Stimulated activated CD8-positive, alpha-beta memory T cell treated with anti-CD3 and anti-CD28 coated beads, Interleukin-7, amount 100 ng/mL, for 48 hours (primary cell): ENCODE measurements at places on chromosomes 12 and 14.

DNA sequence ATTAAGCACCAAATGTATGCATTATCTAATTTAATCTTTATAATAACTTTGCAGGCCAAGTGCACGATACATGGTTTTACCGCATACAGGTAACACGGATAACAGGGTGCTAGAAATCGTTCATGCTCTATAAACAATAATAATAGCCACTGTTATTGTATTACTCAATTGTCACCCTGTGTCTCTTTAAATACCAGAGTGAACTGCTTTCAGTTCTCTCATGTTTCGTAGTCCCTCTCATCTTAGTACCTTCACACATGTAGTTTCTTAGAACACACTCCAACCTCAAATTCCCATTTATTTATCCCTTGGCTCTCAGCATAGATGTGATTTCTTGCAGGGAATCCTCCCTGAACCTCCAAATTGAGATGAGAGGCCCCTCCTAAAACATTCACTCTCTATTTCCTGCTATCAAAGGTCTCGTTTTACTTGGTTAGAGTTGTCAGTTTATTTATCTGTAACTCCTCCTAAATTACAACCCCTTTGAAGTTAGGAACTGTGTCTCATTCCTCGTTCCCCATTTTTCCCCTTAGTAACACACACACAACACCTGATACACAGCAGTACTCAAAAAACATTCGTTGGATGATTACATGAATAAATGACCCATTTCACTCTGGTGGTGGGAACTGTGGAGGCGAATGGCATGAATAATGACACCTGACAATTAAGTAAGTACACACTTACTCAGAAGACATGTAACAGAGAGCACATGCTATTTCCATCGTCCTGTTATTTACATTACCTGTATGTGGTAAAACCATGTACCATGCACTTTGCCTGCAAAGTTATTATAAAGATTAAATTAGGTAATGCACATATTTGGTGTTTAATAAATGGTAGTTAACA lies 134.6 kb downstream of the BTG1 start:
- no peak for DNase-seq

DNA sequence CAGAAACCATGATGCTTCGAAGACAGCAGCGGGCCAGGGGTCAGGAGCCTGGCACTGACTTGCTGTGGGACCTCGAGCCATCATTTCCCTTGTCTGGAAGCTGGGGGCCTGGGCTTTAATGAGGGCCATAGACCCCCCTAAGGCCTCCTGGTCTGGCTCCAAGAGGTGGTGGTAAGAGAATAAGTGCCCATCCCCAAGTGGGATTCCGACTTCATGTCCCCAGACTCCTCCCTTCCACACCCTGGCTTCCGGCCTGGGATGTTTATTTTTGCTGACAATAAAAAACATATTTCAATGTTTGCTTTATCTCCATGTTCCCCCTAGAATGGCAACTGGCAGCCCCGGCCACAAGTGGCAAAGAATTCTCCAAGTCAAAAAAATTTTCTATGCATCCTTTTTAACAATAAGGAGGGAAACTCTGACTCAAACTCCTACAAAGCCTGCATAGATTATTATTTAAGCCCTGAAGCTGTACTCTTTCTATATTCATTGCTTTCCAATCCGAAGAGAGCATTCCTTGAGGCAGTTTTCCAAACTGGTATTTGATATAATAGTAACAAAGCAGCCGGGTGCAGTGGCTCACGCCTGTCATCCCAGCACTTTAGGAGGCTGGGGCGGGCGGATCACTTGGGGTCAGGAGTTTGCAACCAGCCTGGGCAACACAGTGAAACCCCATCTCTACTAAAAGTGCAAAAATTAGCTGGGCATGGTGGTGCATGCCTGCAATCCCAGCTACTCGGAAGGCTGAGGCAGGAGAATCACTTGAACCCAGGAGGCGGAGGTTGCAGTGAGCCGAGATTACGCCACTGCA lies 84.0 kb downstream of the ITPK1 start:
- DNase-seq: no peak

DNA sequence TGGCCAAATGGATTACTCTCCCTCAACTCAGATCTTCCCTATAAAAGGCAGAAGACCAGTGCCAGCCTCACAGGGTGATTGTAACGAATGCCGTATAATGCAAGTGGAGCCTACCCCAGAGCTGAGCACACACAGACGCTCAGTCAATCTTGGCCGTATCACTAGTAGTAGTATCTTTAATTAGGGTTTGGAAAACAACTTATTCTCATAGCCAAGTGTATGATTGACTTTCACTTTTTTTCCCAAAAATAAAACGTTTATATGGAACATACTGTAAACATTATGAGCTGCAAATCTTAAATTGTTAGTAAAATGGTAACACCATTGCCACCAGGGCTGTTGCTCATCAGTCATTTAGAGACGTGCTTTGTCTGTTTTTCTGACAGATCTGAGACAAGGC lies 30.4 kb downstream of the PLEKHG7 start:
- no peak for DNase-seq

DNA sequence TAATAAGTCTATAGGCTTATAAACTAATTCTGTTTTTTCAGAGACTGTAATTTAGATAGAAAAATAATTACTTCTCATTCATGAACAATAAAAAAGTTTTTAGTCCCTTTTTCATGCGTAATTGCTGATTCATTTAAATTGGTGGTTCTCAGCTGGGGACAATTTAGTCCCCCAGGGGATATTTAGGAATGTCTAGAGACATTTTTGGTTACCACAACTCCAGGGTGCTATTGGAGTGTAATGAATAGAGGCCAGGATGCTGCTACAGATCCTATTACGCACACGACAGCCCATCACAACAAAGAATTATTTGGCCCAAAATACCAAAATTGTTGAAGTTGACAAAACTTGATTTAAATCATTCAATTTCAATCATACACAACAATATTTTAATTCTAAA lies 22.8 kb upstream of the VCPKMT start:
- no peak for DNase-seq

DNA sequence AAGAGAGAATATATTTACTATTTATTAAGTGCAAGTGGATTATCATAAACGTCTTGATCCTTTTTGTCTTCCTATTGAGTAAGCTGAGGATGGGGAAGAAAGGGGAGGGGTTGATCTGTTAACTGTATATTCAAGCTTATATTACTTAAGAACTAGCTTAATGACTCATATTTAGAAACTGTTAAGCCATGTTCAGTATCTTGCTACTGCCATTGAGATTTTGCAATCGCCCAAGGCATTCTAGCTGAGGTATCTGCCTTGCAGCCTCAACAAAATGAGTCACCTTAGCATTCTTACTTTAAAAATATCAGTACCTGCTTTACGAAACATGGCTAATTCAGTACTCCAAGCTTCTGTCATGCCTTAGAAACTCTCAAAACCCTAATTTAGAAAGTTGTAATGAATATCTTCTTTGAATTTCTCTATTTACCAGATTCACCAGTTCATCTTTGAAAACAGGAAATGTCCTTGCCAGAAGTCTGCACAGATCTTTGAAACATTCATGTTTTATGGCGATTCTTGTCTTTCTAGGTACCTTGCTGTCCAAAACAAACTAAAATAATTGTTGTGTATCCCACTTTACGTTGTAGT lies 76.1 kb downstream of the ALG10B start:
- DNase-seq: no peak

DNA sequence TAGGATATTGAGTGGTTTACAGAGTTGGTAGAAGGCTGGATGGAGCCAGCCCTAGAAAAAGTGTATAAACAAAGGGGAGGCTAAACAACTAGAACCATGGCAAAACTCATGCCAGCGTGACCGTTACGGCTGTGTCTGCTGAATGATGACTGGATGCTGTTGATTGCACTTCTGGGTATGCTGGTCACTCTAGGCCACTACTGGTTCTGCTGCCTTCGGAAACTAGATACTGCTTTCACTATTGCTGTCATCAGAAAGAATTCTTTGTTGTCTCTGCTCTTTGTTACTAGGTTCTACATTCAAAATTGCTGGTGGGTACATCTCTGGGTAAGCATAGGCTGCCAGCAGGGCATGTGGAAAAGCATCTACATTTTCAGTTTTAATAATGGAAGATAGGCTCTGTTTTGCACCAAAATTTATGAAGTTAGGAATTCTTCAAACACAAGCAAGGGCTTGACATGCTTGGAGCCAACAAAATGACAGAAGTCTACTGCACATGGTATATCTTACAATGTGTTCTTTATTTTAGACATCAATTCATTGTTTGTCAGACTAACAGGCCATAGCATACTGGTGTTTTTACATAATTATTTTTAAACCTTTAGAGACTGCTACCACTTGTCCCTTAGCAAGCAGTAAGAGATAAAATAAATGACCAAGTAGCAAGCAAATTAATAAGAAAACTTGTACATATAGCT lies 15.4 kb downstream of the MON2 start:
- no peak for DNase-seq

GRCh38 chr12:104473374-104473983 lies 16.7 kb downstream of the CHST11 start:
- DNase-seq: no peak

GRCh38 chr12:98594050-98594835 lies 757 bp downstream of the SLC25A3 start:
- DNase-seq: no peak

DNA sequence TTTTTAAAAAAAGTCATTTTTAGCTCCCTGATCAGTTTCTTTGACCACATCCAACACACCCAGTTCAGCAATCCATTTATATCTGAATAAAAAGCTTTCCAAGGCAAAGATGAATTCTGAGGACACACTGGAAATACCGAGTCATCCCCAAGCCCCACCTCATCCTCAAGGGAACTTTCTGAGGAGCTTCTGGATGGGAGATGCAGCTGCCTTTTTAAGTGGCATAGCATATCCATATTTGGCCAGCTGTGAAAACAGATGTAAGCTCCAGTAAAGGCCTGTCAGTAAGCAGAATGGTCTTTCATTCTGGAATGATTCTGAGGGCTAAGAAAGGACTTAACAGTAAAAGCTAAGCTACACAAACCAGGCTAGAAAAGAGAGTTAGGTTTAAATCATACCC lies 18.4 kb downstream of the ZFYVE1 start:
- DNase-seq: no peak

DNA sequence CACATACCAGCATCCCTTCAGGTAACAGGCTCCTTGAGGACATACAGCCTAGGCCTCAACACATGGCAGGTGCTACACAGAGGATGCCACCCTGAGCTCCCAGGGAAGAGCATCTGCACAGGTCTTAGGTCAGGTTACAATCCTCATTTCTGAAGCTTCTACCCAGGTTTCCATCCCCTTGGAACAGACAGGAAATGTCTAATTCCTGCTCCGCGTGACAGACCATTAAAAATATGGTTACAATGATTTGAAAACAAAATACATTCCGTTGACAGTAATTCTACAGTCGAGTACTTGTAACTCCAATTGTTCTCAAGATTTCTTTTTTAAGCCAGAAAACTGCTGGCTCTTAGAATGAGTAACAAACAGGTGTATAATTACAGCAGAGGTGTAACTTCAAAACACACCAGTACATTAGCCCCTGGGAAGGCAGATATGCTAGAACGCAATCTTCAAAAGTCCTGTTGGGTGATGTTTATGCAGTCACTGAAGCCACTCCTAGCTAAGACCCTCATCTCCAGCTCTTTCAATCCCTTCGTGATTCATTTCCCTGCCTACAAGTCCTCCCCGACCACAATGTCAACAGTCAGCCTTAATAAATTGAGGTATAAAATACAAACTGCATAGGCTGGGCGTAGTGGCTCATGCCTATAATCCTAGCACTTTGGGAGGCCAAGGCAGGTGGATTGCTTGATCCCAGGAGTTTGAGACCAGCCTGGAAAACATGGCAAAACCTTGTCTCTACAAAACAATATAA lies 11.6 kb downstream of the SETD3 start:
- no peak for DNase-seq

DNA sequence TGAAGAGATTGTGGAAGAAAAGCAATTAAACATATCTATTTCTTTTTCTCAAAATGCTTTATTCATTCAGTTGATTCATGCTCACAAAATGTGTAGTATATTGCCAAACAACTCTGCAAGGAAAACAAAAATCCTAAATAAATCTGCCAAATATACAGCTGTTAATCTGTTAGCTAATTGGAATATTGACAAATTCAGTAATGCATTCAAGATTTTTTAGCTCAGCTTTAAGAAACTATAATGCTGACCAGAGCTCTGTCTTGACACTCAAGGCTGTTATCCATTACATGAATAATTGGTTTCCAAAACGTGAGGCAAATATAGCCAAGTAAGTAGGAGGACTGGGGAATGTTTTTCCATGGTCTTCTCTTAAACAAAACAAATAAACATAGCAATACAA lies 146.8 kb downstream of the TMTC2 start:
- no peak for DNase-seq

DNA sequence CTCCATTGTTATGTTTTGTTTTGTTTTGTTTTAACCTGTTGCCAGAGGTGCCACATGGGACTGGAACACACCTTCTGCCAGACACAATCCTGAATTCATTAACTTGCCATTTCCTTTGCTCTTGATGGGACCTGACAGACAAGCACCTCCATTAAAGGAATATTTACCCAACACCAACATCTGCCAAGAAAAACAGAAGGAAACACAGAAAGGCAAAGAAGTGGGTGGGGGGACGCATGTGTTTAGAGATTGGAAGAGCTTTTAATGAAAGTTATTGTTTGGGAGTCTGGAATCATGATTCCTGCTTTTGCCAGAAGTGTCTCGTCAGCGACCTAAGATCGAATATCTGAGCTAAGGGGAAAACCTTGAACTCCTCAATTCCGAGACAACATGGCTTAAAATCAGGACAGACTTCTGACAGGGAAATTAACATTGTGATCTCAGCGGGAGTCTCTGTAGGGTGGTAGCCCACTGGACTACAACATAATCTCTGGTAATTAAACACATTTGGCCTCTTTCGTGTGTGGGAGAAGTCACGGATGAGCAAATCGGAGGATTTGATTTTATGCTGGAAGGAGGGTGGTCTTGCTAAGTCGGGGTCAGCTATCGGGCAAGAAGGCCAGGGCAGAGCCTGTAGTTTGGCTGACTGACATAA lies 210.4 kb upstream of the FAR2 start:
- DNase-seq: no peak

DNA sequence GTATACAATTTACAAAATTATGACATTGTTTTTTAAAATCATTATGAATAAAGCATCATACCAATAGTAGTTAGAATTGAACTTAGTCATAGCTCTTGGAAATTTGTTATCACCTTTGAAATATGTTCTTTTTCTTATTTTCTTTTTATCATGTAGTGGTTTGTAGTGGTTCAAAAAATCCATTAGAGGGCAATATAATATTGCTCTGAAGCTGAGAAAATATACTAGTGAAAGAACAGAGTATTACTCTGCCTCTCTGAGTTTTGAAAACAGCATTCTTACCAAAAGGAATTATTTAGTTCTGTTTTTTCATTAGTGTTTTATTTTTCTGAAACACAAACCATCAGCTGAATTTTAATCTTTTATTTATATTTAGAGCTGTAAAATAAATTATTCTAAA lies 76.2 kb downstream of the PDZRN4 start:
- no peak for DNase-seq

DNA sequence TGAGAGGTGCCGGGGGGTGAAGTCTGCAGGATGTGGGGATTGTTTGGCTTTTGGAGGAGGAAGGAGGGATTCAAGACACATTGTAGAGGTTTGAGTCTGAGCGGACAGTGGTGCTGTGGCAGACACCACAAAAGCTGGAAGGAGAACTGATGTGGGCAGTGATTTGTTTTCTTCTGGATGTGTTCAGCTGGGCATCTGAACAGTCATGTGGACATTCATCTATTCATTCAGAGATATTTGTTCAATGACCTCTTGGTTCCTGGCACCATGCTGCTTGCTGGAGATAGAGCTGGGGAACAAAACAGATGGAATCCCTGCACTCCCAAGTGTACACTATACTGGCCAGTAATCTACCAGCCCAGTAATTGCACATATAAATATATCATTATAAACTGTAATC lies 64.0 kb downstream of the PTPN11 start:
- DNase-seq: no peak
